Right ventricle myocardium superior (tissue), 1 donor: ENCODE measurements at places on chromosomes 13 and 19. TPM values are rescaled to one million over a fixed set of nuclear protein-coding genes. Genes with fewer than 3 reads are reported as not detected.

Gene MAP2K7
- total RNA-seq = 27.5 TPM

Gene HOMER3
- total RNA-seq = 9.9 TPM

Gene KLHL1
- not detected for total RNA-seq

DNA sequence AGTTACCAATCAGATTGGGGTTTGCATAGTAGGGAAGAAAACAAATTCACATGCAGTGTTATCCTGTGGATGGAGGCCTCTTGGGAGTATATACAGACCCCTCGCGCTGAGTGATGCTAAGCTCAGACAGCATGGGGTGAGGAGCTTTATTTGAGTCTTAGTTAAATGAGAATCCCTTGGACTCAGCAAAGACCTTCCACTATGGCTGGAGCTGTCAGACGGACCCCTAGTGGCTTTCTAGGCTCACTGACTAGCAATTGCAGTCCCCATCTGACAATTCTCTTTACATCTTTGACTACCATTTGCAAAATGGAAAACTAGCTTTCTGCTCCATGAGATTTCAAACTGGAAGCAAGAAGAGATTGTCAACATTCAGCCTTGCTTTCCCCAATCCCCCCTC lies 90.4 kb downstream of the STOML3 start:
- DNase-seq = no peak

DNA sequence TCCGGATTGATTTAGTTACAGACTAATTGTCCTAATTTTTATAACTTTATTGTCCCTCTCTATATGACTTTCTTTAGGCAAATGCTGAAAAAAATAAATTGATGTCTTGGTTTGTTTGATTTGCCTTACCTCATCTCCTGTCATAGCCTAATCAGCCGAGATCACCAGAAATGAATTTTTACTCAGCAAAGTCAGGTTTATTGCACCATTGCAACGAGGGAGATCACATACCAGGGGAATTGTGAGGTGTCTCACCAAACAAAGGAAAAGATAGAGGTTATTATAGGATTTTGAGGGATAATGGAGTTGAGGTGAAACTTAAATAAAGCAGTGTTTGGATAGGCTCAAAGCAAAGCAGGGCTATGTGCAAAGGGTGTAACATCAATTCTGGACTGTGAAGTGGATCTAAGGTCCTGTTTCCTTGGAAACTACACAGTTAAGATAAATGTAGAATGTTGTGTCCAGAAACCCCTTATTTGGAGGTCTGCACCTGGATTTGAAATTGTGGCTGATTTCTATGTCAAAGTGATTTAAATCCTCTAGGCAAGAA lies 372.6 kb downstream of the OXGR1 start:
- no peak for DNase-seq

DNA sequence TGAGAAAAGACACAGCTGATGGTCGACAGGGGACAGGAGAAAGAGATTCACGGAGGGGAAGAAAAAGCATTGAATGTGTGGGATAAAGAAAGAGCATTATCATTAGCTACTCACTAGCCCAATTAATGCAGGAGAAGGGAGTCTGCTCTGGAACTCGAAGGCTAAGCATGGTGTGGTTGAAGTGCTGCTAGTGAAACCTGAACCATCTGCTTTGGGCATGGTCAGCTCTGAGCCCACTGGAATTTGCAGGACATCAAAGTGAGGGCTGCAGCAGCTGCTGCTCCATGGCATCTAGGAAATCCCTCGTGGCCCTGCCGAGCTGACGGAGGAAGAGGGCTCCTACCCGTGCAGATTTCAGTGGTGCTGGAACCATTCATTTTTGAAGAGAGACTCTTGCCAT lies 320.3 kb downstream of the ATP8A2 start:
- no peak for DNase-seq

DNA sequence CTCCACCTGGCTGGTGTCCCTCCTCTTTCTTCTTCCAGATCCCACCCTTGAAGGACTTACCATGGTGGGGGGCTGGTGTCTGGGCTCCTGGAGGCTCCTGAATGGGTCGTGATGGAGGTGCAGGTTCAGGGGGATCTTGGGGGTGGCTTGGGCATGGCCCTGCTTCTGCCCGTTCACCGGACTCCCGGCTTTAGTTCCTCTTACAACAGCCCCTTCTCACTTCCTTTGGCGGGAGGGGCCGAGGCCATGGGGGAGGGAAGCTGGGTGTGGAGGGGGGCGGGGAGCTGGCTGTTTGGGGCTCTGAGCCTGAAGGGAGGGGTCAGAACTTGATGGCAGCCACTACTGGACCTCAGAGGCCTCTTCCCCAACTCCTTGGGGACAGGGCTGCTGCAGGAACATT lies at the start of gene MYO1F:
Gene MYO1F, minus strand, starts transcription at position 196 of the 400 bp plus-strand sequence. Its CDS starts 133 bp downstream, at position 63.
- peak; percentile 84 for DNase-seq

Gene CALR3
- not detected for total RNA-seq

Gene SYCN
- total RNA-seq = not detected

- no peak for DNase-seq
These were observed 406.2 kb downstream of the SUCLA2 start for GRCh38 chr13:47594833-47595232.

- no peak for DNase-seq
These were observed 1476.7 kb downstream of the UQCRFS1 start for GRCh38 chr19:27736225-27736624.

Gene BRME1
- 0.81 TPM for total RNA-seq

DNA sequence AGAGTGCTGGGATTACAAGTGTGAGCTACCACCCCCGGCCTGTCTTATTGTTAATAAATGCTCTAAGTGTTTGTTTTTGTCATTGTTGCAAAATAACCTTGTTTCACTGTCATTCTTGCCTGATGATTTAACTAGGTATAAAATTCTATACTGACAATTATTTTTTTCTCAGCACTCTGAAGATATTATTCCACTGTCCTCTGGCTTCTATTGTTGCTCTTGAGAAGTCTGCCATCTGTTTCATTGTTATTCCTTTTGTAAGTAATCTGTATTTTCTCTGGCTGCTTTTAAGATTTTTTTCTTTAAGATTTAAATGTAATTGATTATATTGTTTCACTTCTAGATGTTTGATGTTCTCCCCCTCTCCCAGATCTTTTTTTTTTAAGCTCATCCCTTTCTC lies 17.6 kb downstream of the ZNF420 start:
- no peak for DNase-seq

DNA sequence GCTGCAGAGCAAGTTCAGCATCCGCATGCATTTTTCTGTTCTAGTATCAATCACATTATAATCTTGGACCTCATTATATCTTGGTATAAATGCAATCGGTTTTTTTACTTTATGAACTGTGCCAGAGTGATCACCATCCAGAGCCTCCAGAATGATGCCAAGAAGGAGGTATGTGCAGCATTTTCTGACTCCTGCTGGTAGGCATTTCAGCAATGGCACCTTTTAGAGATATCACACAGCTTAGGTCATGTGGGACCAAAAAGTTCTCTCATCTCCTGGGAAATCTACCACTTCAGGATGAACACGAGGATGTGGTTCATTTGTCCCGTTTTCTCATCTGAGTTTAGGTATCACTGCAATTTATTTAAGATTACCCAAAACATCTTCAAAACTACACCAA lies 220.4 kb downstream of the VWA8 start:
- no peak for DNase-seq

DNA sequence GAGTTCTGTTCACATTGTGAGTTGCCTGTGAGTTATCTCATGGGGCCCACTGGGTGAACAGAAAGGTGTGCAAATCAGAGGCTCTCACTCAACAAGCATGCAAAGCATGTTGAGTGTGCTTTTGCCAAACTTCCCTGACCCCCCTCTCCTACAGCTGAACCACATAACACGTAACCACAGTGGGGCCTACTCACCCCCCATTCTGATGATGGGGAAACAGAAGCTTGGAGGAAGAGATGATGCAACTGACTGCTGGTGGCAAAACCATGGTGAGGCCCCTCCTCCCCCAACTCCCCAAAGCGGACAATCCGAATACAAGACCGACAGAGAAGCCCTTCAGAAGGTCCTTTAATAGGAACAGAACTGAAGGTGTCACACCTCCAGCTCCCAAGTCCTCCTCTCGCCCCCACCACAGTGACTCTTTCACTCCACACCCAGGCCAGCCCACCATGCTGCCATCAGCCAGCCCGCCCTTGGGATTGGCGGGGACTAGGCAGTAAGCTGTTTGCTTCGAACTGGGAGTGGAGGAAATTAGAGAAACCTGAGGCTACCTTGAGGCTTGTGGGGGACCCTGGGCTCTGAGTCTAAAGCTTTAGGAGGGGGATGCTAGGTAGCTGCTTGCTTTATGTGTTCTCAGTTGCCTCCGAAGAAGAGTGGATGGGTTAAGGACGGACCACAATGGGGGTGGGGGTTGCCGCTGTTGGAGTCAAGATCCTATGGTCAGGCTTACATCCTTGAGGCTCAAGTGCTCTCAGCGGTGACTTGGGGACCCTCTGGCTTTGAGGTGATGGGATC lies 3.8 kb downstream of the ZNF784 start:
- no peak for DNase-seq

Gene TMIGD2
- total RNA-seq = 0.24 TPM

Gene LGI4
- total RNA-seq = 8.1 TPM

DNA sequence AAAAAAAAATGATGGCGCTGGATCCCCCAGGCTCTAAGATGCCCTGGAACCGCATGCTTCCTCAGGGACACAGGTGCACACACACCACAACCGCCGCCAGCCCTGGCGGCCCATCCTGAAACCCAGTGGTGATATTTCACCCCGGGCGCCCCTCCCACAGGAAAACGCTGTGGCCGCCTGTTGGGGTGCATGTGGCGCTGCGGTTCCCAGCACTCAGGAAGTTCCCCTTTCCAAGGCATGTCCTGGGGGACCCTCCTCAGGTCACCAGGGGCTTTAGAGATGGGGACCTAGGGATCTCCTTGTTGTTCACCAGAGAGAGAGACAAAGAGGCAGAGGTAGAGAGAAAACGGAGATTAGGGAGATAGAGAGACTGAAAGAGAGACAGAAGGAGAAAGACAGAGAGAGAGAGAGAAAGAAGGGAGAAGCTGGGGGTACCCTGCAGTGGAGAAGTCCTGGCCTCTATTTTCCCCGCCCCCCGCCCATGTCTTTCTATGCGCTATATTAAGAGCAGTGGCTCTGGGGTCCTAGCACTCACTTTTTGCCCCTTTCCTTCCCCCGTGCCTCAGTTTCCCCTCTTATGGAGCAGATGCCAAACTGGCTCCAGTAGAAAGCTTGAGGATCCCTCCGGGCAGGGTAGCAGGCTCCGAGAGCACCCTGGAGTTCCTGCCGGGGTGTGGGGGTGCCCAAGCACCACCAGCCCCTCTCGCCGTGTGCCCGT lies 2.3 kb downstream of the ADGRE2 start:
- DNase-seq = peak; percentile 60

Gene VSIG10L
- total RNA-seq = 0.65 TPM

- DNase-seq = no peak
These were observed 1.4 kb upstream of the ICAM4 start for GRCh38 chr19:10285393-10285792.

GRCh38 chr13:37187621-37188020 lies 82.2 kb upstream of the CSNK1A1L start:
- DNase-seq = no peak

Gene KIR3DL1
- not detected for total RNA-seq

GRCh38 chr13:111323950-111324651 lies 3.7 kb downstream of the TEX29 start:
- DNase-seq = no peak

GRCh38 chr19:51365965-51366388 lies at the start of gene ETFB:
TSS of gene ETFB (minus strand) at chr19:51366388. CDS start at chr19:51366326, 62 bp downstream.
- DNase-seq = no peak

GRCh38 chr19:38251564-38252051 lies 4.6 kb downstream of the PPP1R14A start:
- peak; percentile 74 for DNase-seq

GRCh38 chr13:62137629-62138405 lies 722.2 kb upstream of the PCDH20 start:
- DNase-seq = no peak

Gene SYT3
- 0.11 TPM for total RNA-seq

GRCh38 chr13:75636436-75637180 lies 478 bp downstream of the LMO7 start:
- peak; percentile 45 for DNase-seq

Gene SPRY2
- total RNA-seq = 35.8 TPM

Gene TNFSF9
- 0.51 TPM for total RNA-seq

- DNase-seq = no peak
These were observed 27.3 kb upstream of the FXYD3 start for GRCh38 chr19:35088131-35088913.

GRCh38 chr13:28819735-28820098 lies 422 bp upstream of the MTUS2 start:
- peak; percentile 73 for DNase-seq

DNA sequence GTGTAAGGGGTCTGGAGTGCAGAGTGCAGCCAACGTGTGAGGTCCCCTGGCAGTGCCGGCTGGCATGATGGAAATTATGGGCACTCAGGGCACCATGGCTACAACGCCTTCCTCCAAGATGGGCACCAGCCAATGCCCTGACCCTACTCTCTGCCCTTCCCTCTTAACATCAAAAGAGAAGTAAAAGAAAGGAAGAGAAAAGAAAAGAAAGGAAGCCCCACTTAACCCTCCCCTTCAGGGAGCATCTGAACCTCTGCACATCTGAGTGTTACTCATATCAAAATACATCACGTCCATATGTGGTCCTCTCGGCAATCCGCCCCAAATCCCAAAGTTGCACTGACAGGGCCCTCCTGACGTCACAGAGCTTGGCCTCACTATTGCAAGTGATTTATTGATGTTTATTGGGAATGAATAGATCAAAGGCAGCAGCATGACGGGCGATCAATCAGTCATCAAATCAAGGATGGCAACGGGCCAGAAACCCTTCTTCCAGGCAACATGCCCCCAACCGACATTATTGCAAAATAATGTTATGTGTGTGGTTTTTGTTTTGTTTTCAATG lies 1.3 kb downstream of the TSHZ3 start:
- DNase-seq = no peak

Gene ZNF546
- total RNA-seq = 5.9 TPM

DNA sequence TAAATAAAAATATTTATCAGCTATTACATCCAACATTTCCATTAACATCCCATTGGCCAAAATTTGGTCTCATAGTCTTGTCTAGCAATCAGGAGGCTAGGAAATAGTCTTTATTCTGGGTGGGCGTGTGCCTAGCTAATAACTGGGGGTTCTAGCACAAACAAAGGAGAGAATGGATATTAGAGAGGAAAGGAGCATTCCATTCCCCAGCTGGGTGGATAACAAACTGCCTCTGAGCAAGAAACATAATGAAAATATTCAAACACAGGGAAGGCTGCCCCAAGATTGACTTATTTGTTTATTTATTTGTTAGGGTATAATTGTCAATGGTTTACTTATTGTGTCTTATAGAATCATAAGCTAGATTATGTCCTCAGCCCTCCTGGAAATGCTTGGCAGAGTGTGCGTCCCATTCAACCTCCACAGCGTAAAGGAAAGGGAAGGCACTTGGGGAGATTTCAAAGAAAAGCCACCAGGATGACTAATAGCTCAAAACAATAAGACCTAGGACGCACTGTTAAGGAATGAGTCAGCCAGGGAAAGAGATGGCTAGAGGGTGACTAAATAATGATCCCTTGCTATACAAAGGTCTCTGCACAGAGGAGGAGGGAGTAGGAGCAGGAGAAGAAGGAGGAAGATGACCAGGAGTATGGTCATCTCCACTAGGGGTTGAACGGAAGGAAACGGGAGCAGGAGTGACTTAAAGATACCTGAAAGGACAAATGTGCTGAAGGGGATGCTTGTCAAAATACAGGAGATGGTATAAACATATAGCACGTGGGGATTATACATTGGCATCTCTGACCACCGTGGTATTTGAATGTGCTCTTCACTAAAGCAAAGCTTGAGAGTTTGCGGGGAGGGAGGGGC lies 23.5 kb upstream of the USP12 start:
- no peak for DNase-seq

Gene OR7D2
- 0.22 TPM for total RNA-seq

- DNase-seq = no peak
These were observed 15.2 kb upstream of the THSD1 start for GRCh38 chr13:52421216-52421615.

Gene MYH14
- 121 TPM for total RNA-seq

Gene CGB5
- not detected for total RNA-seq
